ENCODE measurements at places on chromosomes 5 and 9. TPM values are rescaled to one million over a fixed set of nuclear protein-coding genes. Genes with fewer than 3 reads are reported as not detected.

DNA sequence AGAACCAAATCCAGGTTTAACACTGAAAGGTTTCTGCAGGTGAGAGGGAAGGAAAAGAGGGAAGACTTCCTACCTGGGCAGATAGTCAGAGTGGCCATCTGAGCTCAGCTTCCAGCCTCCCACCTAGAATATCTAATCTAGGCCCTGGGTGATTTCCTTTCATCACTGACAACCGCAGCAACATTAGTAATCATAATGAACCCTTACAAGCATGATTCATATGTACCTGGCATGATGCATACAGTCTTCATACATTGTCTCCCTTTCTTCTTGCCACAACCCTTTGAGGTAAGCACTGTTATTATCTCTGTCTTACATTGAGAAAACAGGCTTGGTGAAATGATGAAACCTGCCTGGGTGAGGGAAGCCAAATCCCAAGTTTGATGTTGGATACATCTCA lies 13.5 kb downstream of the AFAP1L1 start:
- no peak for DNase-seq

- DNase-seq, result no peak
Measured at GRCh38 chr5:142683116-142683515, 2.8 kb downstream of the FGF1 start.

DNA sequence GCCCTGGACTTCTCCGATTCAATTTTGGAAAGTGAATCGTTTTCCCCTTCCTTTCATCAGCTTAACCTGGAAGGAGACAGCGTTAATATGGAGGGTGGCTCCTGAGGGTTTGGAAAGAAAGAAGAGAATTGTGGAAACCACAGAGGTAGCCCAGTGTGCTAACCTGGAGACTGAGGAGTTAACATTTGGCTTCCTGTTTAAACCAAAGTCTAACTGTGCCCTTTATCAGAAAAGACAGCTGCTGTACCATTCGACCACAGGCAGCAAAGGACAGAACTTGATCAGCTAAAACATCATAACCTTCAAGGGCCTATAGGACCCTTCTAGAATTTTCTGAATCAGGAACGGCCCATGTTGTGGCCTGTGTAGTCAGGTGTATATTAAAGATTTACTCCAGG lies 735 bp downstream of the IDNK start:
- no peak for DNase-seq

CMYA5 gene
- 2.7 TPM for total RNA-seq

DNA sequence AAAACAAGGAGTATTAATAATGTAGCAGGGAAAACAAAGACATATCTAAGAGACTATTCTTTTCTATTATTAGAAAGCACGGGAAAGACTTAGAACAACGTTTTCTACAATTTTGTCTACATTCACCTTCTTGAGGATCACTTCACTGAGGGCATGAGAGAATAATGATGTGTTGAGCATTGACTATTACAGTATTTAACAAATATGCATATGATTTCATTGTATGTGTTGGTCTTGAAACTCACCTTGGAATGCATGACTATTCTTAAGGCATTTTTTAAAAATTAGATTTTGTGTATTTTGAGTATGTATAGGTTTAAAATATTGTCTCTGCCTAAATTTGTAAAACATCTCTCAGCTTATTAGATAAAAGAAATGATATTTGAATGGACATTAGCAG lies 1.2 kb downstream of the FSD1L start:
- DNase-seq, result no peak

TMEM174 gene
- total RNA-seq, result not detected

ANKRD20A1 gene
- total RNA-seq, result 1.5 TPM

- no peak for DNase-seq
Measured at GRCh38 chr5:125011014-125011413, 264.6 kb upstream of the ZNF608 start.

SH3RF2 gene
- total RNA-seq, result 12.4 TPM

DNA sequence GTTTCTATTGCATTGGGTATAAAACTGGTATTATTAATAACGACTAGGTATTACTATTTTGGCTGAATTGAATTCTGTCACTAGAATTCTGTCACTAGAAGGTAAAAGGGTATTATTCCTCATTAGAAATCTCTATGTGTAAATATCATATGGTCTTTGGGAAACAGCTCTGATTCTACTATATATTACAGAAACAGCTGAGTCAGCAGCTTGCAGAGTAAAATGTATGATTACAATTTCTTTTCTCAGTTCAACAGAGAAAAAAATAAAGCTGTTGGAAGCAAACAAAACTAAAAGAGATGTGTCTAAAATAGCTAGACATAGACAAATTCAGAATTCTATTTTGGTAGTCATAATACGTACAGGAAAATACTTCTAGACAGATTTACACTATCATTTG lies 48.5 kb downstream of the HAPLN1 start:
- no peak for DNase-seq

- DNase-seq, result no peak
Measured at GRCh38 chr9:76180541-76180940, 213.7 kb downstream of the RFK start.

GRCh38 chr5:131186561-131187256 lies 16.0 kb downstream of the LYRM7 start:
- DNase-seq, result no peak

ADCY2 gene
- 0.17 TPM for total RNA-seq

BAAT gene
- total RNA-seq, result 1.0 TPM

GRCh38 chr5:14560091-14560595 lies 21.4 kb upstream of the OTULINL start:
- no peak for DNase-seq

- no peak for DNase-seq
Measured at GRCh38 chr9:34203992-34204635, 25.3 kb downstream of the UBAP1 start.

GRCh38 chr5:149930749-149931574 lies 13.6 kb downstream of the PDE6A start:
- no peak for DNase-seq

GRCh38 chr5:68382640-68383039 lies 167.1 kb downstream of the PIK3R1 start:
- no peak for DNase-seq

GRCh38 chr9:87201351-87201751 lies 254.0 kb upstream of the GAS1 start:
- DNase-seq, result no peak

DNA sequence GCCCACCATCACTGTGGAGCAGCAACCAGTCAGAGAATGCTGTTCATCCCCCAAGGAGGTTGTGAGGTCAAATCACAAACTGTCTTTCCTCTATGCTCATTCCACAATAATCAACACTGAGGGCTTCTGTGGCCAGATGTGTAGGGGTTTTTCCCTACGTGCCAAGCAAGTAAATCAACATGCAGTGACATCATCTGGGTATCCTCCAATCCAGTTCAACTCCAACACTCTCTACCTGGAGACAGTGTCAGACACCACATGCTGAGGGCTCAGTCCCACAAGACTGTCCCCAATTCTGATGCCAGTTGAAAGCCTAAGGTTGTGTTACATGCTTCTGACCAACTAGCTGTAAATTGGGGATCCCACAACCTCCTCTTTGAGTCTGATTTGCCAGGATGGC lies 57.3 kb upstream of the DMRT1 start:
- DNase-seq, result no peak

DNA sequence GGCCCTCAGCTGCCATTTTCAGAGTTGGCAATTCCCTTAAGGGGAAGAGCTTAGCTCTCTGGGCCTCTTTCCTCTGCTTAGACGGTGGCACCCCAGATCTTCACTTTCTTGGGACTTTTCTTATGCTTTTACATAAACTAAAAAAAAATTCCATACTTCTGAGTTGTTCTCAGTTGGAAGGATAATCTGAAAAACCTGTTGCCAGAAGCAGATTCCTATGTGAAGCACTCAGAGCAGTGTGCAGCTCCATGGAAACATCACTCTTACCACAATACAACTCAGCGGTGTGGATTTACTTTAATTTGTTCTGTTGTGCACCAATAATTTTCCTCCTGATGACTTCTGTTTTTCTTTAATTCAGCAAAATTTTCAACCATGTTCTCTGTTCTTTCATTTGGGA lies 44.1 kb upstream of the MROH2B start:
- no peak for DNase-seq

BTNL8 gene
- total RNA-seq, result 4.5 TPM

NOTCH1 gene
- 114 TPM for total RNA-seq

EQTN gene
- total RNA-seq, result not detected

GRCh38 chr5:170523142-170523551 lies 19.3 kb downstream of the KCNIP1 start:
- DNase-seq, result no peak

GRCh38 chr5:32880796-32881195 lies 169.7 kb downstream of the NPR3 start:
- no peak for DNase-seq

C9orf153 gene
- total RNA-seq, result 0.23 TPM

DNA sequence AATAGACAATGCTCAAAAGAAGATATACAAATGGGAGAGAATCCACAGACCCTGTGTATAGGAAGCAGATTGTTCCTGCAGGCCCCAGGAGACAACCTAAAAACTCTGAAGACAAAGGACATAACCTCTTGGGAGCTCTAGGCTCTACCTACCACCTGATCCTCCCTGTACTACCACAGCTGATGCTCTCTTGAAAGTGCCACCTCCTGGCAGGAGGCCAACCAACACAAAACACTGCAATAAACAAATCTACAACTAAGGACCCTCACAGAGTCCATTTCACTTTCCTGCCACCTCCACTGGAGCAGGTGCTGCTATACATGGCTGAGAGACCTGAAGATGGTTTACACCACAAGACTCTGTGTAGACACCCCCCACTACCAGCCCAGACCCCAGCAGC lies 49.0 kb downstream of the STARD4 start:
- DNase-seq, result no peak

DNA sequence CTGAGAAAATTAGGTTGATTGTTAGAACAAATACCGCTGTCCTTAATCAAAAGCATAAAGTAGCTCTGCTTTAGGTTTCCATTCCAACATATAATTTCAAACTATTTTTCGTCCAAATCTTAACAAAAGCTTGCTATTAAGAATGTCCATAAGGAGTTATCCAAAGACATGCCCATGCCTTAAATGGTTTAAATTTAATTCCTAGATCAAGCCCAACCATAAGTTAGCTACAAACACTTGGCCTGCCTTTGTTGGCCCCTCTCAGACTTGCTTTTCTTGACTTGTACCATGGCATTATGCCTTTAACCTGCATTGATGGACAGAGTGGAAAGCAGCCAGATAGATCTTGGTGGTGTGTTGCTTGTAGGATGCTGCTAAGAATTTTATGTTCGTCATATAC lies 8.8 kb downstream of the GARNL3 start:
- DNase-seq, result no peak

LOX gene
- total RNA-seq, result 26.8 TPM

- no peak for DNase-seq
Measured at GRCh38 chr9:114503009-114503408, 2.3 kb downstream of the WHRN start.

- DNase-seq, result no peak
Measured at GRCh38 chr5:80963966-80964481, 3.9 kb downstream of the RASGRF2 start.

GRCh38 chr5:171898879-171899278 lies 107.6 kb downstream of the FBXW11 start:
- DNase-seq, result no peak

GRCh38 chr5:169350759-169351240 lies 49.9 kb upstream of the SLIT3 start:
- DNase-seq, result no peak

TMEM232 gene
- total RNA-seq, result 3.6 TPM

DNA sequence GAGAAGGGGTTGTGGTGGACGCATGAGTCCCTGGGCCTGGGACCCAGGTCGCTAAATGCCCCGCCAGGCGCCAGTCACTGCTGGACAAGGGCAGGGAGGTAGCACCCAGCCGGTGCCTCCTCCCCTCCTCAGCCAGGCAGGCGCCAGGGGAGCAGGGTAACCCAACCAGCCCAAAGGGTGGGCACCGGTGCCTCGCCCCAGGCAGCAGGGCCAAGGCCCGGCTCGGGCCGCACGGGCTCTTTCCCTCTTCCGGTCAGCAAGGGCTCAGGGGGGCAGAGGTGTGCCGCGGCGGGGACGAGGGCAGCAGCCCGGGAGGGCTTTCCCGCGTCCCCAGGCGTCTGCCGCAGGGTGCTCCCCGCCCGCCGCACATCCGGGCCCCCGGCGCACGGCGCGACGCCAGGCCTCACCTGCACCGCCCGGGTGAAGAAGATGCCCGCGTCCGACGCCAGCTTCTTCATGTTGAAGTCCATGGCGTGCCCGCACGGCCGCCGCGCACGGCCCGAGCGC lies 393 bp downstream of the SH3GLB2 start:
- DNase-seq, result no peak

PRRT1B gene
- total RNA-seq, result 3.9 TPM

GRCh38 chr5:149641000-149641576 lies 59.8 kb downstream of the ARHGEF37 start:
- DNase-seq, result no peak

BTNL9 gene
- total RNA-seq, result 99.8 TPM

LCN1 gene
- total RNA-seq, result not detected

GRCh38 chr5:168883991-168884390 lies 304.8 kb upstream of the PANK3 start:
- DNase-seq, result no peak

GRCh38 chr5:139950436-139950835 lies 92.7 kb downstream of the NRG2 start:
- DNase-seq, result no peak

CENPK gene
- 2.3 TPM for total RNA-seq

All from upper lobe of right lung (tissue), 1 donor.